Sciatic nerve (tissue), 2 donors: ENCODE measurements at places on chromosomes 4 and X. TPM values are rescaled to one million over a fixed set of nuclear protein-coding genes. Genes with fewer than 3 reads are reported as not detected.

Gene CT45A2
- not detected for total RNA-seq

Gene XAGE1A
- not detected for total RNA-seq

Gene SMIM31
- total RNA-seq = not detected

Gene F8A1
- total RNA-seq = 24.1 TPM

Gene NPY2R
- not detected for total RNA-seq

- DNase-seq = no peak
These were observed 32.4 kb downstream of the PPARGC1A start for GRCh38 chr4:23857367-23857959.

DNA sequence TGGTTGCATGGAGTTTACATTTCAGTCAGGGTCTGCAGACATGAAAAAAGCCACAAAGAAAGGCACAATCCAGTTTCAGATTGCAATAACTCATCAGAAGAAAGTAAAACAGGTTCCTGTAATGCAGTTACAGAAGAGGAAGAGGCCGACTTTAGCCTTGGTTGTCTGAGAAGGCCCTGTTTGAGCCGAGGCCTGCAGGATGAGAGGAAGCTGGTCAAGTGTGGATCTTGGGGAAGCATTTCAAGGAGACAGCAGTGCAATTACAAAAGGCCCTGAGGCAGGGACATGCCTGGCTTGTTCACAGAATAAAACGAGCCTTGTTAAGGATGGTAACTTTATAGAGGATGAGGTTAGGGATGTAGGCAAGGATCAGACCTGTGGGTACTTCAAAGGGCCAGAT lies 62.4 kb downstream of the AFF2 start:
- no peak for DNase-seq

GRCh38 chr4:172553216-172553615 lies 615.4 kb upstream of the GALNT7 start:
- no peak for DNase-seq

GRCh38 chrX:141341341-141341740 lies 99.0 kb upstream of the SPANXC start:
- DNase-seq = no peak

- DNase-seq = no peak
These were observed 573.0 kb downstream of the GABRG1 start for GRCh38 chr4:45550766-45551366.
